ENCODE measurements at places on chromosomes 5 and 9. TPM values are rescaled to one million over a fixed set of nuclear protein-coding genes. Genes with fewer than 3 reads are reported as not detected.

DNA sequence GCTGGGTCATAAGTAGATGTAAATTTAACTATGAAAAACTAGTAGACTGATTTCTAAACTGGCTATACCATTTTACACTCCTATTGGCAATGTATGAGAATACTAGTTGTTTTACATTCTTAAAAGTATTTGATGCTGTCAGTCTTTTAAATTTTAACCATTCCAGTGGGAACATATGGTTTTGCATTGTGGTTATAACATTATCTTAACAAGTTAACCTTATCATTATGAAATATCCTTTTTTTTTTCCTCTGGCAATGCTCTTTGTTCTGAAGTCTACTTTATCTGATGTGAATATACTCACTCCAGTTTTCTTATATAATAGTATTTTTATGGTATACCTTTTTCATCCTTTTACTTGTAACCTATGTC, 548.9 kb upstream of the CLINT1 start:
- H3K27me3 ChIP-seq: no peaks in the 10 kb centered on the region
- no peak for DNase-seq
- no peaks in the 10 kb centered on the region for H3K36me3 ChIP-seq
- H3K4me1 ChIP-seq: no peaks in the 10 kb centered on the region
- H3K4me3 ChIP-seq: no peak overlapping the region

GRCh38 chr5:67015541-67016191, 180.9 kb downstream of the CD180 start:
- no peak for DNase-seq
- H3K27ac ChIP-seq: no peak overlapping the region
- H3K36me3 ChIP-seq: no peaks in the 10 kb centered on the region
- no peak overlapping the region for H3K4me3 ChIP-seq
- H3K4me1 ChIP-seq: peaks cover 15% of the 10 kb centered on the region

DNA sequence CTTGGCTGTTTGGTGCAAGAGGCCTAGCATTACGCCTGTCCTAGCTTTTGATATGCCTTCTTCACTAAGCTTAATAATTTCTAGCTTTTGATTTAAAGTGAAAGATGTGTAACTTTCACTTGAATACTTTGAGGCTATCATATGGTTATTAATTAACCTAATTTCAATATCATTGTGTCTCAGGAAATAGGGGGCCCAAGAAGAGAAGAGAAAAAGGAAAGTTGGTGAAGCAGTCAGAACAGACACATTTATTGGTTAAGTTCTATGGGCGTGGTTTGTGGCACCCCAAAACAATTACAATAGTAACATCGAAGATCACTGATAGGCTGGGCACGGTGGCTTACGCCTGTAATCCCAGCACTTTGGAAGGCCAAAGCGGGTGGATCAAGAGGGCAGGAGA, 40.9 kb upstream of the F2RL2 start:
- no peaks in the 10 kb centered on the region for H3K27me3 ChIP-seq
- peaks cover 2% of the 10 kb centered on the region for H3K36me3 ChIP-seq
- no peaks in the 10 kb centered on the region for H3K4me1 ChIP-seq
- no peak overlapping the region for H3K4me3 ChIP-seq

DNA sequence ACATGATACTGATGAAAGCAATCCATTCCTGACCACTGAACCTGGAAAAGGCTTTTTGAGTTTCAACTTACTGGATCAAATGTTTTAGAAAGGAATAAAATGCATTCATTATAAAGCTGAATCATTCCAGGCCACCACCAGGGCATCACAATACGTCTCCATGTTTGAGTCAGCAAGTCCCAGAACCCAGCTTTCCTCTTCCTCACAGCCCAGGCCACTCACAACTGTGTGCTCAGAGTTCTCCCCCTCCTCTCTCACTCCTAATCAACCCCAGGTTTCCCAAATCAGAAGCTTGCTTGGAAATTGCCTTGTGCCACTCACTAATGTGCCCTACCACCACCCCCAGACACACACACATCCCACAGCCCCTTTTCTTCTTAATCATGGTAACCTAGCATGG, 91.7 kb downstream of the GNA14 start:
- peaks cover 3% of the 10 kb centered on the region for H3K27me3 ChIP-seq
- no peak for DNase-seq
- H3K4me3 ChIP-seq: no peak overlapping the region
- no peak overlapping the region for H3K27ac ChIP-seq

DNA sequence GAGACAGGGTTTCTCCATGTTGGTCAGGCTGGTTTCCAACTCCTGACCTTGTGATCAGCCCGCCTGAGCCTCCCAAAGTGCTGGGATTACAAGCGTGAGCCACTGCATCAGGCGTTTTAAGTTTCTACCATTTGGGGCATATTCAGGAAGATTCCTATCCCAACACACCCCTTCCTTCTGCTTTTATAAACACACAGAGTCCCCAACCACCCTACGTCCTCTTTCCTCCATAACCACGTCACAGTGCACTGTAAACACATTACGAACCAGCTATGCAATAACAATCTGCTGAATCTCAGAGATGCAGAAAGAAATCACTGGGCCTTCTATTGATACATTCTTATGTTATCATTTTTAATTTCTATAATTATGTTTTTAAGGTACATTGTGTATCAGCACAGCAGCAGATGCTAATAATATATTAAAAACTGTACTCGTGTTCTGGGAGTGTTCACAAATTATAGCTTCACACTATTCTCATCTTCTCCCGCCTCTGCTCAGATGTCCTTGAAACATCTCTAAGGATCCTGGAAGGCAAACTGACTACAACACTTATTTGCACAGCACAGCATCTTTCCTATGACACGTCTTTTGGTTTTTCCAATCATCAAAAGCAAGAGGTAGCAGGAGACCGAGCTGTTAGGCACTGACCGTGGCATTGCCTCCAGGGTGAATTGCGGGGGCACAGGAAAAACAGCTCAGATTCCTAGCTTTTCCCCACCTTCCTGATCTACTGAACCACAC, 60.2 kb downstream of the KCNIP1 start:
- H3K36me3 ChIP-seq: no peaks in the 10 kb centered on the region
- H3K4me3 ChIP-seq: no peak overlapping the region
- DNase-seq: no peak
- peaks cover 5% of the 10 kb centered on the region for H3K27me3 ChIP-seq
- no peak overlapping the region for H3K27ac ChIP-seq

DNA sequence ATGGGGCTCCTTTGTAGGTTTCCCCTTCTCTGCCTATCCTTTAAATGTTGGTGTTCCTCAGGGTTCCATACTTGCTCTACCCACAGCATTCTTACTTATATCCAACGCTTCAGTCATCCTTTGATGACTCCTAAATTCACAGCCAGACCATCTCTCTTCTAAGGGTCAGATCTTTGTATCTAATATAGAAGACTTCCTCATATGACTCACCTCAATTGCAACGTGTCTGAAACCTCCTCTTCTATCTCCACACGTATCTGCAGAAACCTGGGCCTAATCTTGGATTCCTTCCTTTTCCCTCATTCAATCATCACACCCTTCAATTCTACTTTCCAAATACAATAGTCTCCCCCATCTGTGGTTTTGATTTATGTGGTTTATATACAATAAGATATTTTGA, 68.3 kb downstream of the HMGCR start:
- DNase-seq: no peak
- H3K4me3 ChIP-seq: no peak overlapping the region
- H3K27ac ChIP-seq: no peak overlapping the region
- no peaks in the 10 kb centered on the region for H3K4me1 ChIP-seq

DNA sequence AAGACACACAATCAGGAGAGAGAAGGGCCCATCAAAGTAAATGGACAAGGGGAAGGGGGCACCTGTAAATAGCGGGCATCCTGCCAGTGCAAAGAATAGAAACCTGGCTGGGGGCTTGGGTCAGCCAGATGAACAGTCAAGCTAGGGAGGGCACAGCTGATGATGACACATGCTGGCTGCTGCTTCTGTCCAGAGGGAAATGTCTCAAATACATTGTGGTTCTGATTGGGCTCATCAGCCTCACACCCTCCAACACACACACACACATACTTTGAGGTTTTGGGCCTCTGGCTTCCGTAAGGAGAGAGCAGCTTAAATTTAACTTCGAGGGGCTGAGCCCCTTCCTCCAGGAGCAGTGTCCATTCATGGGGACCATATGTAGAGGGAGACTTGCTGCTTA, 27.6 kb upstream of the SPATA31E1 start:
- H3K4me1 ChIP-seq: no peaks in the 10 kb centered on the region
- no peak for DNase-seq
- H3K27ac ChIP-seq: no peak overlapping the region
- no peak overlapping the region for H3K4me3 ChIP-seq
- H3K36me3 ChIP-seq: peaks cover 5% of the 10 kb centered on the region

- no peak overlapping the region for H3K4me3 ChIP-seq
- H3K4me1 ChIP-seq: peaks cover 5% of the 10 kb centered on the region
- no peaks in the 10 kb centered on the region for H3K27me3 ChIP-seq
- H3K36me3 ChIP-seq: no peaks in the 10 kb centered on the region
- H3K27ac ChIP-seq: no peak overlapping the region
- no peak for DNase-seq
Observed at GRCh38 chr9:72955126-72955455, 2.2 kb upstream of the ALDH1A1 start.

- DNase-seq: no peak
- H3K4me3 ChIP-seq: no peak overlapping the region
- peaks cover 6% of the 10 kb centered on the region for H3K36me3 ChIP-seq
Observed at GRCh38 chr5:111255169-111255568, 31.0 kb downstream of the CAMK4 start.

DNA sequence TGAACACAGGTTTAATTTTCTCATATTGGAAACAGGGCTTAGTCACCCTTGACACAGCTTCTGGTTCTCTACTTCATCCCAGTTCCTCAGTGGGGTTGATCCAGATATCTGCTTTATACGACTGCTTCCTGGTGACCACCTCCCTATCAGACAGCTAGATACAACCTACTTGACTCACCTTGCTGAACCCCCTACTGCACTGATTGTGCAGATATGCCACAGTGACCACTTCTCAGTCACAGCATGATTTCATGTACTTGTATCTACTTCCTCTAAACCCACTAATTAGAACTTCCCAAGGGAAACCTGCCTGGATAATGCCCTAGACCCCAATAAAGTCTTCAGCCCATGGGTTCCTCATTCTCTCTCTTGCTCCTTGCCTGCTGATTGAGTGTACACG, 18.4 kb upstream of the RFK start:
- peaks cover 16% of the 10 kb centered on the region for H3K4me1 ChIP-seq
- no peak overlapping the region for H3K4me3 ChIP-seq
- H3K27me3 ChIP-seq: no peaks in the 10 kb centered on the region
- no peaks in the 10 kb centered on the region for H3K36me3 ChIP-seq

GRCh38 chr5:141788296-141788970, 89.8 kb downstream of the PCDH1 start:
- no peak overlapping the region for H3K27ac ChIP-seq
- DNase-seq: no peak
- peaks cover 9% of the 10 kb centered on the region for H3K4me1 ChIP-seq
- no peak overlapping the region for H3K4me3 ChIP-seq

DNA sequence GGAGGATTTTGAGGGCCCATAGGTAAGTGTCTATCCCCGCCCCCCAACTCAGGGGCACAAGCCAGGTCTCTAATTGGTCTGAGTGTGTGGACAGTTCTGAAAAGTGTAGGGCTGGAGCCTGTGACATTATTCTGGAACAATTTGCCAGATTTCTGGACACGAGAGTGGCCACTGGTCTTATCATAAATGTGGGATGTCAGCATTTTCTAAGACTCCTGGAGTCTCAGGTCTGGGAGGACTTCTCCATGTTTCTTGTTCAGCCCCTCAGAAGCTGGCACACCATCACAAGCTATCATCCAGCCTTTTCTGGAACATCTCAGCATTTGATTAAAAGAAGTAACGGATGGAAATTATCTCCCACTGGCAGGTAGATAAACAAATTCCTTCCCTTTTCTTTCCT, 141.4 kb downstream of the SEC61B start:
- no peak overlapping the region for H3K4me3 ChIP-seq
- no peak overlapping the region for H3K27ac ChIP-seq
- H3K36me3 ChIP-seq: no peaks in the 10 kb centered on the region
- peaks cover 32% of the 10 kb centered on the region for H3K4me1 ChIP-seq
- H3K27me3 ChIP-seq: peaks cover 30% of the 10 kb centered on the region

GRCh38 chr5:116509483-116510244, 65.0 kb downstream of the SEMA6A start:
- no peak overlapping the region for H3K27ac ChIP-seq
- no peaks in the 10 kb centered on the region for H3K27me3 ChIP-seq
- H3K4me3 ChIP-seq: no peak overlapping the region
- no peak for DNase-seq
- H3K36me3 ChIP-seq: no peaks in the 10 kb centered on the region

DNA sequence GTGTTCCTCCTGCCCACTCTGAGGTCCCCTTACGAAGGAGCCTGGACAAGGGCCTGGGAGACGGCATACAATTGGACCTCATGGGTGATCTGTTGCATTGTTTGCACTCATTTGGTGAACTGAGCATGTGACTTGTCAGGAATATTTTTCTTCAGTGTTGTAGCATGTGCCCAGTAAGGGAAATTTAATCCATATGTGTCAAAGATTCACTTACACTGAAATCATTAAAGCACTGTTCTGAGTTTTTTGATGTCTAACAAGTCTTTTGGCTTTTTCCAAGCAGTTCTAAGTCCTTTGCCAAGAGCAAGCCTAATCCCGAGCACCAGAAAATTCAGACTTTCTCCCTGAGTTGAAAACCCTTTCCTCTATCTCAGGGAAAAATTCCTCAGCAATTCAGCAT, 61.6 kb upstream of the RPS23 start:
- H3K27ac ChIP-seq: no peak overlapping the region
- no peak overlapping the region for H3K4me3 ChIP-seq
- no peaks in the 10 kb centered on the region for H3K27me3 ChIP-seq
- DNase-seq: no peak

- peak overlapping the region; percentile 41 for H3K4me3 ChIP-seq
- peaks cover 89% of the 10 kb centered on the region for H3K27me3 ChIP-seq
- DNase-seq: peak; percentile 77
- peaks cover 3% of the 10 kb centered on the region for H3K36me3 ChIP-seq
Observed at GRCh38 chr5:73451224-73452130, 2.9 kb upstream of the FOXD1 start.

GRCh38 chr5:14779975-14780374, 91.6 kb downstream of the ANKH start:
- no peak overlapping the region for H3K4me3 ChIP-seq
- H3K27me3 ChIP-seq: no peaks in the 10 kb centered on the region
- no peak for DNase-seq
- H3K36me3 ChIP-seq: peaks cover 11% of the 10 kb centered on the region
- no peak overlapping the region for H3K27ac ChIP-seq
- H3K4me1 ChIP-seq: peaks cover 7% of the 10 kb centered on the region

RNF183 gene
- not detected for total RNA-seq

PRR7 gene
- 19.0 TPM for total RNA-seq

PCDHGB2 gene
- total RNA-seq: 1.5 TPM

PRLR gene
- 0.64 TPM for total RNA-seq

ZBTB5 gene
- total RNA-seq: 21.6 TPM

ZBED3 gene
- total RNA-seq: 12.1 TPM

FCN2 gene
- total RNA-seq: not detected
